ENCODE measurements at places on chromosomes 3 and 15.

DNA sequence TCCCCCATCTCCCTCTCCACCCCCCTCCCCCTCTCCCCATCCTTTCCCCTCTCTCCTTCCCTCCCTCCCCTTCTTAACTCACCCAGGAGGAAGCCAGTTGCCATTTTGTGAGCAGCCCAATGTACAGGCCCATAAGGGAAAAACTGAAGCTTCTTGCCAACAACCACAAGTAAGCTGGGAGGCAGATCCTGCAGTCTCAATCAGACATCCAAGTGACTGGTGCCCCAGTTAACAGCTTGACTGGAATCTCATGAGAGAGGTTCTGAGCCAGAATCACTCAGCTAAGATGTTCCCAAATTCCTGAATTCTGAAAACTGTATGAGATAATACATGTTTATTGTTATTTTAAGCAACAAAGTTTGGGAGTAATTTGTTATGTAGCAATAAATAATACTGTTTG is 90.7 kb downstream of the C3orf70 start:
- DNase-seq: no peak

DNA sequence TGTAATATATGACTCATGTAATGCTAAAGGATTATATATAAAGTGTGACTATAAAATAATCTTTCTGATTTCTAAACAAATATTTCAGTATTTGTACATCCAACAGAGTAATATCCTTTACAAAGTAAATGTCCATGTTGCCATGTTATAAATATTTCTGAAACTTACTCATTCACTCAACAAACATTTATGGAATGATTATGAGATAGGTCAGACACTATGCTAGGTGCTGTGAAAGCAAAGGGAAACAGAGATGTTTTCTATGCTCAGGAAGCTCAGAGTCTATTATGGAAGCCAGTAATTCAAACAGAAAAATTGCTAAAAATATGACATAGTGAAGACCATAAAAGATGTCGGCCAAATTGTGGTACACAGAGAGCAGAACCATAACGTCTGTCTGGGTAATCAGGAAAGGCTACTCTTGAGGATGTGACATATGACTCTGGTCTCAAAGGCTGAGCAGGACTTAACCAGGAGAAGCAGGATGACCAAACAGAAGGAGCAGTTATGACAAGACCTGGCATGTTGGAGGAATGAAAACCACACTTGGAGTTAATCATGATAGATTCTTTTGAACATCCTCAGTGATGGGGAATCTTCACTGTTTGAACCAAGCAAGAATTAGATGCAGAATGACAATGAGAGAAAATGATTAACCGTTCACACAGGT is 39.0 kb upstream of the MYO5C start:
- DNase-seq: no peak

GRCh38 chr3:184332370-184333090 is 4.9 kb upstream of the FAM131A start:
- DNase-seq: no peak

DNA sequence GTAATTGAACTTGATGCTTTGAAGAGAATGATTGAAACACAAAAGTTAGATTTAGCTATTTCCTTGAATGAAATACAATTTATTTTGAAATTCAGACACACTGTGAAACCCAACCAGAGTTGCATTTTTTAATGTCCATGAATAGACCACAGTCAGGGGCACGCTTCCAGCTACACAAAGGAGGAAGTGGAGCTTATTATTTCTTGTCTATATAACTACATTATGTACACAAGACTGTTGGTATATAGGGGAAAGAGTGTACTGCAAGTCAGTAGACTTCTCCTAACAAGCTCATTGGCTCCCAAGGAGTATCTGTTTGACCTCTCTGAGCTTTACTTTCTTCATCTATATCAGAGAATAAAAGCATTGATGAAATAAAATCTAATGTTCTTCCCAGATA is 326.2 kb downstream of the RYR3 start:
- DNase-seq: no peak

DNA sequence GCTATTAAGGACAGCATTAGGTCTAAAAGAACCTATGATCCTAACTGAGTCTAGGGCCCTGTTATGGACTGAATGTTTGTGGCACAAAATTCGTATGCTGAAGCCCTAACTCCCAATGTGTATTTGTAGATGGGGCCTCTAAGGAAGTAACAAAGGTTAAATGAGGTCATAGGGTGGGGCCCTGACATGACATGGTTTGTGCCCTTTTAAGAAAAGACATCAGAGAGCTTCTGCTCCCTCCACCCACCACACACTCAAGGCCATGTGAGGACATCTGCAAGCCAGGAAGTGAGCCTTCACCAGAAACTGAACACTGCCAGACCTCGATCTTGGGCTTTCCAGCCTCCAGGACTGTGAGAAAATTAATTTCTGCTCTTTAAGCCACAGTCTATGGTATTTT is 49.2 kb downstream of the PHC3 start:
- peak; percentile 80 for DNase-seq

- DNase-seq: no peak
These were observed 295.1 kb downstream of the THSD4 start for GRCh38 chr15:71410347-71410746.

GRCh38 chr15:62802612-62803011 is 239.9 kb upstream of the TPM1 start:
- no peak for DNase-seq

DNA sequence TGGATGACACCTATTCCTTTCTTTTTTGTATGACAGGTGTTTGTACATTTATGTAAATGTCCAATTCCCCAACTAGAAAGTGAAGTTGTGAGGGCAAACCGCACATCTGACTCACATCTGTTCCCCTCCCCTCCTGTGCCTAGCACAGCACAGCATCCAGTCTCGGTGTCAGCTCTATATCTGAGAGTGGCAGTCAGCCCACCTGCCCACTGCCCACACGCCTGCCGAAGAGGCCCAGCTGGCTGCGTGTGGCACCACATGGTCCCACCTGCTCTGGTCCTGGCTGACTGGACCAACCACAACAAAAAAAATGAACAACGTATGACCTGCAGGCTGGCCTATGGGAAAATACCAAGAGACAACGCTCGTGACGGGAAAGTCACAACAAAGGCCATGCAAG is 62.8 kb downstream of the XXYLT1 start:
- peak; percentile 44 for DNase-seq

GRCh38 chr3:124451630-124452317 is 278.5 kb upstream of the UMPS start:
- no peak for DNase-seq

- peak; percentile 27 for DNase-seq
These were observed 315.3 kb upstream of the UBE2E2 start for GRCh38 chr3:22887664-22888291.

GRCh38 chr3:188926741-188927511 is 244.8 kb upstream of the TPRG1 start:
- no peak for DNase-seq

DNA sequence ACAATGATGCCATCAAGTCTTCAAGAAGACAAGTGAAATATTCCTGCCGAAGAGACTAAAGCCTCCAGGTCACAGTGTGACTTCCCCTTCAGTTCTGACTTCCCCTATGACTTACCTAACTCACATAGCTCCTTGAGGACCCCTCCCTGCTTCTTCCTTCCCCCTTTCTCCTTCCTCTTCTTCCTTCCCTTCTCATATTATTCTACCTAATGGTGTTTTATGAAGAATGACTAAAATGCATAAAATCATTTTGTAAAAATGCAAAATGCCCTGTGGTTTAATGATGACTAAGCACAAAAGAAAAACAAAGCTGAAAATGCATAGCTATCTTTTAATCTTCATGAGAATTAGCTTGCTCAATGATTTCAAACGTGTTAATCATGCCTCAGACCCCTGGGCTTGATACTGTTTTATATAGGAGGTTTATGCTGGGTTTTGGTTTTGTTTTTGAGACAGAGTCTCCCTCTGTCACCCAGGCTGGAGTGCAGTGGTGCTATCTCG is 26.1 kb upstream of the TM4SF4 start:
- no peak for DNase-seq

GRCh38 chr3:178223876-178224275 is 312.4 kb upstream of the KCNMB2 start:
- no peak for DNase-seq

- DNase-seq: no peak
These were observed 31.6 kb upstream of the SEMA3F start for GRCh38 chr3:50123394-50124051.

DNA sequence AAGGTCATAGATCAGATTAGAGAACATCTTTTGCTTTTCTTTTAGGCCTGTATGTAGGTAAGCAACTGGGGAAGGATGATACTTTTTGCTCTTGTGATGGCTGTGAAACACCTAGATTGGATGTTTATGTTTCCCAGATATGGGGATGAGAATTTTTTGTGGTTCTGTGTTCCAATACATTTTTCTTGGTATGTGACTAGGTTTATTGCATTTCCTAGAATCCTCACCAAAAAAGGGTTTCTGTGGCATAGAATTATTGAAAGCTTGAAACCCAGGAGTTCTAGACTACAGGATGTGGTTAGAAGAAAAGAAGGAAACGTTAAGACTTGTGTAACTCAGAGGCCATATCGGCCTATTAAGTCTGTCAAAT is 25.8 kb downstream of the OXNAD1 start:
- no peak for DNase-seq

GRCh38 chr3:12349895-12350811 is 61.3 kb downstream of the PPARG start:
- DNase-seq: no peak

DNA sequence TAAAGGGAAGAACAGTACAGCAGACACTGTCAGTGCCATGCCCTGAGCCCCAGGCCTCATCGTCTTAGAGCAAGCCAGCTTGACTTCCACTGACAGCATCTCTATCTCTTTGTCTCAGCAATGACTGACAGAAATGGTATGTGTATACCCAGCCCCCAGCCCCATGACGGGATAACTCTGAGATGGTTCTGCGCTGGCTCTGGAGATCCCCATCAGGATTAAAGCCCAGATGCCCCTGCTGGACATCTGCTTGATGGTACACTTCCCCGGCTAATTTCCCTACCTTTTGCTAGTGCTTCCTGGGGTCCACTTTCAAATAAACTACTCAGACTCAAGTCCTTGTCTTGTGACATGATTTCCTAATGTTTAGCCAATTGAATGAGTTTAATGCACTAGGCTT is 7.6 kb downstream of the NMNAT3 start:
- no peak for DNase-seq

DNA sequence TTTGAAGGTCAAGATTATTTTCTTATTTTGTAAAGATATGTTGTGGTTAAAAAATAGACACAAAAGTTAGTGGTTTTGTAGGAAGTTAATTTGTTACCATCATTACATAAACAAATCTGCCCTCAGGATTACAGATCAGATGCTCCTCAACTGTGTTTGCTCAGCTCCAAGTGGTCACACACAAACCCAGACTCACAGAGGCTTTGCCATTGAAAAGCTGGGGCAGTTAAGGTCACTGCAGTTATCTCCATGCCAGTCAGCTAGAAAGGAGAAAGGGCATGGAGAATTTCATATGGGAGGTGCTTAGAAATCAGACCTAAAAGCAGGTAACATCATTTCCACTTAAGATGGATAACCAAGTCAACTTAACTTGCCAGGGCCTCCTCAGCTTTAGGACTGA is 825.7 kb upstream of the GBE1 start:
- no peak for DNase-seq

GRCh38 chr3:142239421-142239820 is 14.0 kb upstream of the GK5 start:
- no peak for DNase-seq

DNA sequence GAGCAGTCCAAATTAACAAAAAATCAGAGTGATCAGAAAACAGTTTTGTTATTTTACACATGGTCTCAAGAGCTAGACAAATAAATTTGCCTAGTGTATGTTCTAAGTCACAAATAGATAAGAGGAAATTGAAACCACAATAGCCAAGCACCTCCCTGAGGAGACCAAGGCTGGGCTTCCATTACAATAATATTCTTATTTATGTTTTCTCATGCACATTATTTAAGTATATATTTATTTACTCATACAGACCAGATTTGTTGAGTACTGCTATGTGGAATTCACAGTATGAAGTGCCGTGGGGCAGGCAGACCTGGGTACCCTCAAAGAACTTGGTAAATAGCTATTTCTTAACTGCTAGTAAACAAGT is 242.3 kb upstream of the ICE2 start:
- DNase-seq: no peak

DNA sequence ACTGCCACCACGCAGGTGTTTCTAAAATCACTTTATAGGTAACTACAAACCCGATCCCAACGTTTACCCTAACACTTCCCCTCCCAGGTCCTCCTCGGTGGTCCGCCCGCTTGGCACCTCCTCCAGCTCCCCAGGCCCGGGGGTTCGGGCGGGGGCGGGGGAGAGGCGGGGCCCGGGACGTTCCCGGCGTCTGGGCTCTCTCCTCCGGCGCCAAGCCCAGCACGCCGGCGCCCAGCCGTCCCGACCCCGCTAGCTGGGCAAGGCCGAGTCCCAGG is 562 bp downstream of the CGGBP1 start:
- DNase-seq: no peak

DNA sequence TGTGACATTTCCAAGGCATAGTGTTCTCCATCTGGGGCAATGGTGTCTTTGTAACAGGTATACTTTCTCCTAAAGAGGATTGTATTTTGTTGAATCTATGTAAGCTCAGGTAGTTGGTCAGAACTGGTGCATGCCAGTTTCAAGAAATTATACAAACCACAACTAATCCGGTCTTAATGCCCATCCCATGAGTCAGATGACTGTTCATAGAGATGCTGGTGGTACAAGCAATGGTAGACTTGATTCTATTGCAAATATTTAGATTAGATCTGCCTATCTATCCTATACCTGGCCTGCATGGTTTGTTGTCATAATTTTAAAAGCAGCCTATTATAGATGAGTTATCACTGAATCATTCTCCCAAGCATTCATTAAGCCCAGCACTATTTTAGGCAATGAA is 43.5 kb downstream of the ATP13A5 start:
- DNase-seq: no peak
